Neural progenitor cell (in vitro differentiated cells): ENCODE measurements at places on chromosomes 2 and 18. TPM values are rescaled to one million over a fixed set of nuclear protein-coding genes. Genes with fewer than 3 reads are reported as not detected.

The CNGA3 gene
- total RNA-seq, result not detected in 2 replicates

DNA sequence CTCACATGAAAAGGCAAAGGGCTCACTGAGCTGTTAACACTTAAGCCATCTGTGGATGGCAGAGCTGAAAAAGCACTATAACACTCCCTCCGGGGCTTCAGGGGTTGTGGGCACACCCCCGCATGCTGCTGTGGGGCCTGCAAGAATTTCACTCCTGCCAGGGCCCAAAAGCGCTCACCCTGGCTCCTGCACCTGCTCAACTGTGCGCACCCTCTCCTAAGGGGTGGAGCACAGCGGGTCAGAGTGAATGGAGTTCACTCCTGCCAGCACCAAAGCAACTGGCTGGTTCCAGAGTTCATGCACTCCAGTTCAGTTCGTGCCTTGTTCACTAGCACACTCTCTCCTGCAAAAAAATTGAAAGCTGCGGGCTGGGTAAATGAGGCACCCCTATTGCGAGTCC lies 814.2 kb upstream of the SLC39A10 start:
- H3K36me3 ChIP-seq, result no peaks in the 10 kb centered on the region
- H3K4me3 ChIP-seq, result no peak overlapping the region
- no peaks in the 10 kb centered on the region for H3K27me3 ChIP-seq
- no peaks in the 10 kb centered on the region for H3K4me1 ChIP-seq
- peak; percentile 21 for DNase-seq

The DPYSL5 gene
- total RNA-seq, result 46.3 and 93.5 TPM in 2 replicates

DNA sequence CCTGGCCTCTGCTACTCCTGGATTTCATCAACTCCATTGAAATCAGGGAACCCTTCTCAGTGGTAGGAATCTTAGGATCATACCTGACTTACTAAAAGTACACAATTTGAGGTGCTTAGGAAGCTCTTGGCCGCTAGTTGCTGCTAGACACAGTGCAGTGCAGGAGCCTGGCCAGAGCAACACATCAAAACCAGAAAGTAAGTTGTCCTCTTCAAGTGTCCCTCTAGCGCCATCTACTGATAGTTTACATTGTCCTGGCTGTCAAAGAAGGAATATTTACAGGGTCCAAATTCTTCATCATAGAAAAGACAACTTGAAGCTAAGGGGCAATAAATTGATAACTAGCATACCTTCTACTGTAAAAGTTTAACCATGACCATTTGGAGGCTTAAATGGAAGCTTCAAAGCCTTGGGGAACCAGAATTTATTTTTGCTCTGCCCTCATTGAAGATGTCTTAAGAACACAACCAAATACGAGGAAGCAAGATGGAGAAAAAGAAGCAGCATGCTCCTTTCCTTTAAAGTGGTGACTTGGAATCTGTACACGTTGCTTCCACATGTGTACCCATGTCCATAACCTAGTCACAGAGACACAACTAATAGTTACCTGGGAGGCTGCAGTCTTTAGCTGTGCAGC lies 889.1 kb upstream of the GCFC2 start:
- no peaks in the 10 kb centered on the region for H3K27me3 ChIP-seq
- H3K4me3 ChIP-seq, result no peak overlapping the region
- H3K27ac ChIP-seq, result no peak overlapping the region
- H3K4me1 ChIP-seq, result no peaks in the 10 kb centered on the region

GRCh38 chr18:421247-422155 lies 79.0 kb downstream of the COLEC12 start:
- no peak for DNase-seq
- no peaks in the 10 kb centered on the region for H3K27me3 ChIP-seq
- no peak overlapping the region for H3K4me3 ChIP-seq
- no peaks in the 10 kb centered on the region for H3K4me1 ChIP-seq

DNA sequence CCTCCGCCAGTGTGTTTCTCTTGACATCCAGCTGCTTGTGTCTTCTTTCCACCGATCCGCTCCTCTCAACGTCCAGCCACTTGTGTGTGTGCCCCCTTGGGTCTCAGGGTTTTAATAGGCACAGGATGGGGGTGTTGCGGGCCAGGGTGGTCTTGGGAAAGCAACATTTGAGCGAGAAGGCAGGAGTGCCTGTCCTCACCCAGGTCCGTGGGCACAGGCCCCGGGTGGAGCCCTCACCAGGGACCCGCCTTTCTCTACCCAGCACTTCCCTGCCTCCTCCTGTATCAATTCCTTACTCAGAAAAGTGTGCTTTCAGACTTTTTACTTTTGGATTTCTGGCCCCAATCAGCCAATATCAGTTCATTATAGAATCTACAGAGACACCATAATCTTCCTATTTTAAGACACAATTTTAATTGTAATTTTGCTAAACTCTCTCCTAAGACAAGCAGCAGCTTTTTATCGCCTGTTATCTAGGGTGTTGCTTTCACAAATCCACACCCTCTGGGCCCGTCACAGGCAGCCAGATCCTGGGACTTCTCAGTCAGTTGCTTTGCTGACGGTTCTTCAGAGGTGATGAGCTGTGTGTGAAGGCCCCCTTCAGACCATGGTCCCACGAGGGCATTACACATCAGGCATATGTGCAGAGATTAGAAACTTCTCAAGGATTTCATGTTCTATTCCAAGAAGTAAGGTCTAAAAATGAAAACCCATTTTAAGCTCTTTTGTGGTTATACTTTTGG lies 96.0 kb upstream of the FHL2 start:
- H3K27ac ChIP-seq, result no peak overlapping the region
- no peaks in the 10 kb centered on the region for H3K27me3 ChIP-seq
- DNase-seq, result no peak

DNA sequence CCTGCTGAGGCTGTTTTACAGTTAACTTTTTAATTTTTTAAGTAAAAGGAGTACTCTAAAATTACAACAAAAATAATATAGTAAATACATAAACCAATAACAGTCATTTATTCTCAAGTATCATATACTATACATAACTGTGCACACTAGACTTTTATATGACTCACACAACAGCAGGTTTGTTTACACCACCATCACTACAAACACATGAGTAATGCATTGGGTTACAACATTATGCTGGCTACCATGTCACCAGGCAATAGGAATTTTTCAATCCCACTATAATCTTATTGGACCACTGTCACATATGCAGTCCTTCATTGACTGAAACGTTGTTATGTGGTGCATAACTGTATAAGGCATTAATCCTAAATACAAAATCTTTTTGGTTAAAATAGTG lies 42.5 kb downstream of the RASGRP3 start:
- H3K27me3 ChIP-seq, result no peaks in the 10 kb centered on the region
- H3K36me3 ChIP-seq, result no peaks in the 10 kb centered on the region
- H3K27ac ChIP-seq, result no peak overlapping the region
- DNase-seq, result no peak
